ENCODE measurements at places on chromosomes 2 and 18. TPM values are rescaled to one million over a fixed set of nuclear protein-coding genes. Genes with fewer than 3 reads are reported as not detected.
A peak's percentile ranks its signal among the peaks of the same experiment; 100 is the strongest.

The STK36 gene
- 63.5 TPM for polyA plus RNA-seq

The STK16 gene
- polyA plus RNA-seq: 12.1 TPM

The ANKRD29 gene
- 0.92 TPM for polyA plus RNA-seq

The CARF gene
- 8.6 TPM for polyA plus RNA-seq

The NAPG gene
- polyA plus RNA-seq: 26.5 TPM

GRCh38 chr2:28689771-28690170 lies 61.9 kb upstream of the PPP1CB start:
- DNase-seq: no peak

- no peak for DNase-seq
Measured at GRCh38 chr18:32998285-32998684, 225.5 kb upstream of the KLHL14 start.

DNA sequence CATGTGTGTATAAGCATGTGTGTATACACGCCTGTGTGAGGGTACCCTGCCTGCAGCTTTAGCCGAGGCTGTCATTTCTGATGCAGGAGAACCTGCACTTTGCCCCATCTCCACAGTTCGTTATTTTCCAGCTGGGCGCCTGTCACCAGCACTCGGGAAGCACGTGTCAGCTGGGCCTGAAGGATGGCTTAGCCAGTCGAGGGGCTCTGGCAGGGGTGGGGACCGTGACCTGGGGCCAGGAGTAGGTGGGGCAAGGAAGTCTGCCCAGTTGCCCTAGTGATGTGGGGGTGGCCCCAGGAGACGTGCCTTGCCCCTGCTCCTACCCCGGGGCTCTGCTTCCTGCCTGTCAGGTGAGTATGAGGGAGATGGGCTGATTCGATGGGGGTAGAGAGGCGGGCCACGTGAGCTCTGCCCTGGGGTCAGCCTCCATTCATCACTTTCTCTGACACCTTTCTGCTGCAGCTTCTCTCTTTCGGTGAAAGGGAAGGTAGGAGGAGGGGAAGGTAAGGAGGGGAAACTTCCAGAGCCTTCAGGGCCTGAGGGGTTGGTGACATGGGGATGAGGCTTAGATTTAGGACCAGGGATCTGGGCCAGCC lies 130.6 kb upstream of the SKOR2 start:
- no peak for DNase-seq

DNA sequence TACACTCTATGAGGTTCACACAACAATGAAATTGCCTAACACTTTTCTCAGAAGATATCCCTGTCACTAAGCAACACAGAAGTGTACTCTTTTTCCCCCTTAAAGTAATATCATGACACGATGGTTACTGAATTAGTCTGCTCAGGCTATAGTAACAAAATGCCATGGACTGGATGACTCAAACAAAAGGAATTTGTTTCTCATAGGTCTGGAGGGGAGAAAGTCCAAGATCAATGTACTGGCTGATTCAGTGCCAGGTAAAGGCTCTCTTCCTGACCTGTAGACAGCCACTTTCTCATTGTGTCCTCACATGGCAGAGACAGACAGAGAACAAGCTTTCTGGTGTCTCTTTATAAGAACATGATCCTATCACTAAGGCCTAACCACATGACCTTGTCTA lies 211.9 kb downstream of the RBM43 start:
- DNase-seq: peak; percentile 61

DNA sequence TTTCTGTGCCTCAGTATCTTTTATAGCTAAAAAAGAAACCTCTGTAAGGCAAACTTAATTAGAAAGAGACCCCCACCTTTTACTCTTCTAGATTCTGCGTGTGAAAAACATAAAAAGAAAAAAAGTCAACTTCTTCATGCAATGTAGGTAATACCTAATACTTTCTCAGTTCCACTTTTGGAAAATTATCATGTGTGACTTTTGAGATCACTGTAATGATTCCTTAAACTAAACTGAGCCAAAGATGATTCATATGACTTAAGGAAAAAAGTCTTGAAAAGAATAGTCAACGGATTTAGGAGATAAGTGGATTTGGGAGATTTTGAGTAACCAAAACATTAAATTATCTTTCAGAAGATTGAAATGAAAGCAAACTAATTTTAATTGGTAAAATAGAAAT lies 48.9 kb downstream of the PLEKHA3 start:
- DNase-seq: no peak

DNA sequence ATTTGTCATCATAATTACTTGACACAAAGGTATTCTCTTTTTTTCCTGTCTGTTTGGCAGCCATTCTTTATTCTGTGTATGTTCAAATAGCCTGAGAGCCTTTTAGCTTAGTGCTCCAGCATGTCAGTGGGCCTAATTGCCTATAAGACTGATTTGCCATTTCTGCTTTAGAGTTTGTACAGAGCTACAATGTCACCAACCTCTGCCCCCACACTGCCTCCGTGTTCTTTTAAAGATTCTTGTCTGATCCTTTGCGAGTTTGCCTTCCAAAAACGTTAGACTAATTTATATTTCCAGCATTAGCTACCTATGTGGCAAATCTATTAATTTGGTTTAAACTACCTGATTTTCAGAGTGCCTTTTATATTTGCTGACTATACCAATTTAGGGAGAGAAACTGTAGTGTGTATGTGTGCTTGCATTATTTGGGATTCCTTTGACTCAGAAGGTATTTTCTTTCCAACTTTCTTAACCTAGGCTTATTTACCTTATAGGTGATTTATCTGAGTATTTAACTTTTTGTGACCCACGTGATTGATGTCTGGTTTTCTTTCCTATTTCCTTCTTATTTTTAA lies 70.8 kb downstream of the FAM117B start:
- DNase-seq: no peak

DNA sequence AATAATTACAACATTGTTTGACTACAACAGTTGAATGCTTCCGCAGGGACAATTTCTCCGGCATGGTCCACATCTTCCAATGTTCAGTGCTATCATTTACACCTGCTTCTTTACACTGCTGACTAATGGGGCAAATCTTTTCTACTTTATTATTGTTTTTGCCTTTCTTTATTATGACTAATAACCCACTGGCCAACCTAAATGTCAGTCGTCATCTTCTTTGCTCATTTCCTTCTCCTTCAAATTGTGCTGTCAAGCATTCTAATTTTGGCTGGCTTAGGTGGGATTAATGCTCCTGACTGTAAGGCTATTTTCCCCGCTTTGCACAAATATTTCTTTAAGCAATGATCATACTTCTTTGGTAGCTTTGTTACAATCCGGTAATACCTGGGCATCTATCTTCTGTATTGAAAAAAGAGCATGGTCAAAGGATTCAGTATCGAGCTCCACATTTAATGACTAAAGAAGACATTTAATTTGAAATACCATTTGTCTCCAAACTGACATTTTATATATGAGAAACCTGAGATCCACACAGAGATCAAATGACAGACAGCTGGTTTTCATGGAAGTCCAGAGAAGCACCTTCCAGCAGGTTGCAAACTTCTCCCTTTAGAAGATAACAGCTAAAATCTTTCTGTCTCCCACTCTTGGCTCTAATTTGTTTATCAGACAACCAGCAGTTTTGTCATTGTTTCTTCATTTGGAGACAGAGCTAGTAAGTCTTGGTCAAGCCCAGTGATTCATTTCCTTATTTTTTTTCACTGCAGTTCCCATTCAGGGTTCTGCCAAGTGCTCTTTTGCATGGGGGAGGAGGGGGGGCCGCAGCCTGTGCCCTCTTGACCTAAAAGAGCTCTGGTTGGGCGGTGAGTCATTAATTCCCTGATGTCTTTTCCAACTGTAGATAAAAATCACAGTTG lies 132.9 kb downstream of the SOCS6 start:
- DNase-seq: peak; percentile 93

DNA sequence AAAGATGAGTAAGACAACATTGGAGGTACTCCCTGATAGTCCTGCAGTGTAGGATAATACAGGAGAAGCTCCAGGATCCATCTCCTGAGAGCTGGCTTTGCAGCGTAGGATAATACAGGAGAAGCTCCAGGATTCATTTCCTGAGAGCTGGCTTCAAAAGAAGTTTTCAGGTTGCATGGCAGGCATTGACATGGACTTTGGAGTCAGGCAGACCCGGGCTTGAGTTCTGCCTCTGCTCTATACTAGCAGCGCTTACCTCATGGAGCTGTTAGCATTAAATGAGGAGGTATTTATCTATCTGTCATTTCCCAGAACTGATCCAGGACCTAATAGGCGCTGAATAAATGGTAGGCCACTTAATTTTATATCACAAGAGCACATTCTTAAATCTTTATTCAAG lies 97.8 kb downstream of the FMNL2 start:
- DNase-seq: no peak

GRCh38 chr2:207871911-207872310 lies 102.2 kb upstream of the FZD5 start:
- no peak for DNase-seq

- DNase-seq: no peak
Measured at GRCh38 chr18:43113220-43113895, 2.1 kb downstream of the RIT2 start.

DNA sequence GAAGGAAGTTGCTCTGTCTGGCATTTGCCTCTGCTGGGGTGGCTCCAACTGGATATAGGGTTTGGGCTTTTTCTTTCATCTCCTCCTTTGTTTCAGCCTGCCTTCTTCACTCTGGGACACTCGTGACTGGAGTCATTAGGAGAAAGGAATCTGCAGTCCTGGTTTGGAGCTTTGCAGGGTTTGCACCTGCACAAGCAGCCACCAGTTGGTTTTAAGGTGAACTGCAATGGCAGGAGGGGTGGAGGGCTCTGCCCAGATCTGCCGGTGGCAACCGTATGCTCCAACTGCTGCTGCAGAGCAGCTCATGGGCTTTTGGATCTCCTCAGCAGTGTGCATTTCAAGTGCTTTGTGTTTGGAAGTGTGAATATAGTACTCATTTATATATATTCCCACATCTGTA lies 131.3 kb upstream of the MGAT5 start:
- DNase-seq: no peak

- DNase-seq: no peak
Measured at GRCh38 chr2:181782660-181783059, 102.3 kb upstream of the NEUROD1 start.

- DNase-seq: no peak
Measured at GRCh38 chr2:127485051-127485693, 41.1 kb downstream of the IWS1 start.

DNA sequence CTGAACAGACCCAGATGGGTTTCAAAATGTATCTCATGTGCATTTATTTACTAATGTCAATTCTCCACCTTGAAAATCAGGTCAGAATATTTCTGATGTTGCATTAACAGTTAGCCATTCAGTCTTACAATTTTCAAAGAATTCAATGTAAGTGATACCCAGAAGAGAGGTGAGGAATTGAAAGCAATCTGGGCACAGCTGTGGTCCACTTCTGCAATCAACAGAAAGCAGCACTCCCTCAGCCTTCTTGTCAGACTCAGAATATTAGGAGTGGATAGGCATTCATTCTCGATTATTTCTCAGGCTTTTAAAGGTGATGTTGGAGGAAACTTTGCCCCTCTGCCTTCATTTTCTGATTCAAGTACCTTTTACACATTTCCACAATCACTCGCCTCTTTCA lies 15.7 kb downstream of the CCL20 start:
- no peak for DNase-seq

GRCh38 chr2:96105994-96106715 lies 10.2 kb downstream of the ADRA2B start:
- no peak for DNase-seq

Measured in cardiac muscle cell (in vitro differentiated cells and primary cell).